Keratinocyte (primary cell): ENCODE measurements at places on chromosomes 4 and X. TPM values are rescaled to one million over a fixed set of nuclear protein-coding genes. Genes with fewer than 3 reads are reported as not detected.

GRCh38 chr4:19187096-19187495 is 1064.6 kb upstream of the SLIT2 start:
- no peaks in the 10 kb centered on the region for H3K4me1 ChIP-seq
- no peak overlapping the region for H3K27ac ChIP-seq
- no peak for DNase-seq
- no peak overlapping the region for H3K4me3 ChIP-seq
- no peaks in the 10 kb centered on the region for H3K27me3 ChIP-seq

DNA sequence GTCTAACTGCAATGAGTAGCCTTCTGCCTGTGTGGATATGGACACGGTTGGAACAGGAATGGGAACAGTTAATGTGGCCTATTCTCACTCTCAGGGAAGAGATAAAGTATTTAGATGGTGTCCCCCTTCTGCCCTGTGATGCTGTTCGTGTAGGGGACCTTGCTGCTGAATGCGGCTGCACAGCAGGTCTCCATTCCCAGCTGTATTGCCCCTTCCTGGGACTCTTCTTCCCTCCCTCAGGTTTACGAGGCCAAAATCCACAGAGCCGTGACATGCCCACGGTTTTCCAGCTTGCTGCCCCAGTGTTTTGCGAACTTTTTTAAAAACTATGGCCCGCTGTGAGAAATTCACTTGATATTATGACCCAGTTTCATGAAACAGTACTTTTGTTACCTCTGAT is 50.3 kb downstream of the SNX25 start:
- peaks cover 17% of the 10 kb centered on the region for H3K4me1 ChIP-seq
- no peaks in the 10 kb centered on the region for H3K36me3 ChIP-seq
- no peak overlapping the region for H3K27ac ChIP-seq
- H3K4me3 ChIP-seq, result no peak overlapping the region

DNA sequence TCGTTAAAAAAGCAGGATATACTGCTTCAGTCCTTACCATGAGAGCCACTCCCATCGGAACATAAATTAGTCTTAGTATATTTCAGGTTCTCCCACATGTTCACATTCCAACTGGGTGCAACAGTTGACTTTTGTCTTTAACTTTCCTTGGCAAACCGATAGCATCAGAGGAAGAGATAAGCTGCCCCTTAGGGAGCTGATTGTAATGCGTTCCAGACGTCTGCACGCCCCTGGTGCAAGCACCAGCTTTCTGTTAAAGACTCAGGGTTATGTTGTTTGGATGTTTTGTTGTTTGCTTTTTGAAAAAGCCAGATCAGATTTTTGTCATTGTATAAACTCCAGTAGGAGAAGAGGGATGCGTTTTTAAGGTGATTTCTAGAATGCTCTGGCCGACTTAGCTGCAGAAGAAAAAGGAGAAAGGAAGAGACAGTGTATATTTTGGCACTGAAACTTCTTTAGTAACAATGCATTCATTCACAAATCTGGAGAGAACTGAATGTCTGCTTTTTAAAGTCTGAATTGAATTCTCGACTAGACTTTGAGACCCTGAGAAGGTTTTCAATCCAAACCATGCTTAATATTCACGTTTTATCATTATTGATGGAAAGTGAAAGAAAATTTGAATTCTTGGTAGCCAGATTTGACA is 160.9 kb downstream of the CBR4 start:
- H3K4me3 ChIP-seq, result no peak overlapping the region
- no peak for DNase-seq
- peak overlapping the region; percentile 0 for H3K27ac ChIP-seq

DNA sequence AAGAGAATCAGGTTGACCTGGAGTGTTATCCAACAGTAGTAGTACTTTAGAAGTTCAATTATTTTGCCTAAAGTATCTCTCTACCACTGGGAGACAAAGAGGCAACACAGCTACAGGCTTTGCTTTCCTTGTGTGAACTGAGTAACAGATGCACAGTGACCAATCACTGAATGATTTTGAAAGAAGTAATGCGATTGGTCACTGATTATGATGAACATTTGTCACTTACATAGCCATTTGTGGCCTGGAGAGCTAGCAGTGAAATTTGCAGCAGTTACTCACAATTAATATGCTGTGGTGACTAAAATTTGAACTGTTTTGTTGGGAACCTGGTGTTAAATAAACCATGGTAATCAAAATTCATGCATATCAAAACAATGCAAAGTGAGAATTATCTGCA is 508.7 kb upstream of the DIPK2B start:
- no peaks in the 10 kb centered on the region for H3K36me3 ChIP-seq
- peak overlapping the region; percentile 80 for H3K27ac ChIP-seq
- no peaks in the 10 kb centered on the region for H3K27me3 ChIP-seq
- peak; percentile 58 for DNase-seq
- peaks cover 37% of the 10 kb centered on the region for H3K4me1 ChIP-seq

- H3K27ac ChIP-seq, result no peak overlapping the region
- H3K36me3 ChIP-seq, result no peaks in the 10 kb centered on the region
- H3K27me3 ChIP-seq, result no peaks in the 10 kb centered on the region
- DNase-seq, result no peak
- peaks cover 5% of the 10 kb centered on the region for H3K4me1 ChIP-seq
Observed at GRCh38 chr4:151389311-151389710, 19.7 kb upstream of the FHIP1A start.

DNA sequence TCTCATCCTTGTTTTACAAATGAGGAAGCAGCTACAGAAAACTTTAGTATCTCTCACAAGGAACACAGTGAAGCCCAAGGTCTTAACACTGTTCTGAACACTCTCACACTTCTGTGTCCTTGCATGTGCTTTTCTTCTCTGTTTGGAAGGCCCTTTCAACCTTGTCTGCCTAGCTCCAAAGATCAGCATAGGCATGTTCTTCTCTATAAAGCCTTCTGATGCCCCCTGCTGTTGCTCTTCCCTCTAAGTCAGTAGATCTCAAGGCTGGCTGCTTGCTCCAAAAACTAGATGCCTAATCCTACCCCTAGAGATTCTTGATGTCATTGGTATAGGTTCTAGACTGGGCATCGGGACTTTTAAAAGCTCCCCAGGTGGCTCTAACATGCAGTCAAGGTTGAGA is 5.9 kb downstream of the APOO start:
- peak overlapping the region; percentile 97 for H3K27ac ChIP-seq
- DNase-seq, result peak; percentile 76
- H3K36me3 ChIP-seq, result no peaks in the 10 kb centered on the region
- no peaks in the 10 kb centered on the region for H3K27me3 ChIP-seq
- no peak overlapping the region for H3K4me3 ChIP-seq
- H3K4me1 ChIP-seq, result peaks cover 47% of the 10 kb centered on the region

- no peak overlapping the region for H3K4me3 ChIP-seq
- H3K4me1 ChIP-seq, result no peaks in the 10 kb centered on the region
- no peaks in the 10 kb centered on the region for H3K36me3 ChIP-seq
- no peak overlapping the region for H3K27ac ChIP-seq
- peaks cover 39% of the 10 kb centered on the region for H3K27me3 ChIP-seq
- DNase-seq, result no peak
Observed at GRCh38 chrX:71949844-71950445, 39.3 kb downstream of the NHSL2 start.

GRCh38 chr4:141153751-141154510 is 20.7 kb upstream of the RNF150 start:
- H3K27ac ChIP-seq, result no peak overlapping the region
- H3K4me3 ChIP-seq, result no peak overlapping the region
- no peak for DNase-seq
- H3K27me3 ChIP-seq, result no peaks in the 10 kb centered on the region
- H3K36me3 ChIP-seq, result no peaks in the 10 kb centered on the region

GRCh38 chr4:73904491-73904890 is 35.3 kb downstream of the CXCL1 start:
- H3K36me3 ChIP-seq, result no peaks in the 10 kb centered on the region
- no peak overlapping the region for H3K4me3 ChIP-seq
- DNase-seq, result no peak
- peaks cover 8% of the 10 kb centered on the region for H3K4me1 ChIP-seq
- H3K27ac ChIP-seq, result no peak overlapping the region

GRCh38 chrX:48493890-48494364 is 14.9 kb upstream of the PORCN start:
- H3K27me3 ChIP-seq, result no peaks in the 10 kb centered on the region
- H3K36me3 ChIP-seq, result no peaks in the 10 kb centered on the region
- DNase-seq, result no peak
- H3K27ac ChIP-seq, result no peak overlapping the region
- peaks cover 40% of the 10 kb centered on the region for H3K4me1 ChIP-seq

DNA sequence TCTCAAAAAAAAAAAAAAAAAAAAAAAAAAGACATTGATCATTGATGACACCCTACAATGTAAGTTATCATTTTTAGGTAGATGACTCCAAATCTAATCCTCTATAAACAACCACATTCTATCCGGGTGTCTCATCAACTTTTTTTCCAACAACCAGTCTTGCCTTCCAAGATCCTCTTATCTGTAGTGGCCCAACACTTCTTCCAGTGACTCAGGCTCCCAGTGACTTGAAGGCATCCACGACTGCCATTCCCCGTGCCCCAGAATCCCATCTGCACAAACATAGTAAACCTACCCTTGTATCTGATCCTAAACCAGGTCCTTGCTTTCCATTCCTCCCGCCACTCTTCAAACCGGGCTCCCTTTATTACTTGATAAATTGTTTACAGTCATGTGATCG is 15.6 kb upstream of the TSPAN5 start:
- H3K4me3 ChIP-seq, result no peak overlapping the region
- no peaks in the 10 kb centered on the region for H3K36me3 ChIP-seq
- H3K27ac ChIP-seq, result no peak overlapping the region
- no peak for DNase-seq
- H3K4me1 ChIP-seq, result no peaks in the 10 kb centered on the region

DNA sequence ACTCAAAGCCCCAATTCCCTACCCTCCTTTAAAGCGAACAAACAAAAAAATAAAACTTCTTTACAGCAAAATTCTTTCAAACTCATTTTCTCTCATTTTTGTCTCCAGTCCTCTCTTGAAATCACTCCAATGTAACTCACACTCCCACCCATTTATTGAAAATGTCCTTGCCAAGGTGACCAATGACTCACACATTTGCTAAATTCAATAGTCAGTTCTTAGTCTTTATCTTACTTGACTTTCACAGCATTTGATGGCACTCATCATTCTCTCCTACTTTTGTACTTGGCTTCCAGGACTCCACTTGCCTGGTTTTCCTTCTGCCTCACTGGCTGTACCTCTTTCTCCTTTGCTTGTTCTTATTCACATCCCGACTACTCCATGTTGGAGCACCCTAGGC is 19.9 kb downstream of the CC2D2A start:
- no peak overlapping the region for H3K27ac ChIP-seq
- H3K4me1 ChIP-seq, result no peaks in the 10 kb centered on the region
- DNase-seq, result no peak
- H3K36me3 ChIP-seq, result no peaks in the 10 kb centered on the region
- no peaks in the 10 kb centered on the region for H3K27me3 ChIP-seq

GRCh38 chr4:78624048-78624447 is 72.5 kb downstream of the ANXA3 start:
- H3K4me3 ChIP-seq, result no peak overlapping the region
- no peaks in the 10 kb centered on the region for H3K36me3 ChIP-seq
- H3K27ac ChIP-seq, result no peak overlapping the region
- no peaks in the 10 kb centered on the region for H3K27me3 ChIP-seq
- H3K4me1 ChIP-seq, result peaks cover 16% of the 10 kb centered on the region

DNA sequence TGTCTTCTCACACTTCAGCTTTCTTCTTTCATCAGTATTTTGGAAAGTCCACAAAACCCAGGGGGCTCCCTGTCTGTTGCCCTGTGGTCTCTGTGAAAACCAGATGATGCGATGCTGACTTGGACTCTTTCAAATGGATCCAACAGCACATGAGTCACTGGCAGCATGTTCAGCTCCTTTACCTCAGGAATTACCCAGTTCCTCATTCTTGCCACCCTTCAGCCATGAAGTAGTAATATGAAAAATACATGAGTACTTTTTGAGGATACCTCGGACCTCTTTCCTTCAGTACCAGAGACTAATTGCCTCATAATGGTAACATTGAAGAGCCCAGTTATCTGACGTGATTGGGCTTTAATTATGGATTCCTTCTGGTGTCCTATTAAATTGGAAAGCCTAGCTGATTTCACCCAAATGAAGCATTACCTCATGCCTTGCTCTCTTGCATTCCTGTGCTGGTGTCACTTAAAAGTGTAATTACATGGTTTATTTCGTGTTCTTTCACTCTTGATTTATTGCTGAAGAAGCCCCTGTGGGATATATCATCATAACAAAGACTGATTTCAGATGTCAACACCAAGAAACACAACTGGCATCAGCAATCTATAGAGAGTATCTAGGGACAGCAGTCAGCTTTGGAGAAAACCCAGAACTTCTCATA is 63.4 kb downstream of the NFKB1 start:
- H3K27me3 ChIP-seq, result no peaks in the 10 kb centered on the region
- H3K27ac ChIP-seq, result peak overlapping the region; percentile 8
- DNase-seq, result no peak
- H3K4me1 ChIP-seq, result peaks cover 21% of the 10 kb centered on the region
- H3K36me3 ChIP-seq, result peaks cover 10% of the 10 kb centered on the region
- no peak overlapping the region for H3K4me3 ChIP-seq

GRCh38 chrX:148530464-148531077 is 30.2 kb downstream of the AFF2 start:
- H3K36me3 ChIP-seq, result no peaks in the 10 kb centered on the region
- no peaks in the 10 kb centered on the region for H3K27me3 ChIP-seq
- DNase-seq, result no peak
- no peak overlapping the region for H3K27ac ChIP-seq

GRCh38 chr4:2066011-2066551 is 7.0 kb downstream of the NAT8L start:
- no peak for DNase-seq
- no peaks in the 10 kb centered on the region for H3K36me3 ChIP-seq
- H3K4me3 ChIP-seq, result no peak overlapping the region
- H3K27ac ChIP-seq, result no peak overlapping the region
- H3K4me1 ChIP-seq, result no peaks in the 10 kb centered on the region
- H3K27me3 ChIP-seq, result peaks cover 28% of the 10 kb centered on the region

- H3K27ac ChIP-seq, result no peak overlapping the region
- no peaks in the 10 kb centered on the region for H3K27me3 ChIP-seq
- no peak overlapping the region for H3K4me3 ChIP-seq
- no peaks in the 10 kb centered on the region for H3K4me1 ChIP-seq
Observed at GRCh38 chrX:56248492-56248891, 16.3 kb downstream of the KLF8 start.

- H3K4me3 ChIP-seq, result peak overlapping the region; percentile 1
- H3K4me1 ChIP-seq, result peaks cover 12% of the 10 kb centered on the region
- H3K27ac ChIP-seq, result no peak overlapping the region
- H3K36me3 ChIP-seq, result no peaks in the 10 kb centered on the region
Observed at GRCh38 chr4:153791746-153792617, 3.1 kb upstream of the SFRP2 start.

The POLN gene
- 0.45 to 1.4 TPM (median 1.3 TPM) in 3 replicates for polyA plus RNA-seq

The NEUROG2 gene
- polyA plus RNA-seq, result not detected in 3 replicates

The SYTL5 gene
- polyA plus RNA-seq, result 0.05 to 0.15 TPM (median 0.09 TPM) in 3 replicates

The LARP7 gene
- polyA plus RNA-seq, result 12.0 to 33.3 TPM (median 19.0 TPM) in 3 replicates

The KCND1 gene
- 0.20 to 0.30 TPM (median 0.25 TPM) in 3 replicates for polyA plus RNA-seq

The SEL1L3 gene
- polyA plus RNA-seq, result 31.6 to 68.4 TPM (median 67.9 TPM) in 3 replicates

The NDP gene
- 0.03 to 0.04 TPM in 2 of 3 replicates, not detected in the other for polyA plus RNA-seq

The C4orf54 gene
- polyA plus RNA-seq, result 0.01 to 0.03 TPM in 2 of 3 replicates, not detected in the other

The LONRF3 gene
- not detected in 3 replicates for polyA plus RNA-seq

The EOLA1 gene
- polyA plus RNA-seq, result 8.9 to 12.4 TPM (median 9.3 TPM) in 3 replicates

The STAP1 gene
- polyA plus RNA-seq, result not detected in 3 replicates

The ACTRT1 gene
- polyA plus RNA-seq, result not detected in 3 replicates
